ENCODE measurements at places on chromosomes 2 and 18. TPM values are rescaled to one million over a fixed set of nuclear protein-coding genes. Genes with fewer than 3 reads are reported as not detected.

TMEM169 gene
- 0.34 TPM for total RNA-seq

CD8A gene
- total RNA-seq, result not detected

SDC1 gene
- 741 TPM for total RNA-seq

CRYBA2 gene
- total RNA-seq, result not detected

TRAF3IP1 gene
- total RNA-seq, result 18.9 TPM

TLX2 gene
- not detected for total RNA-seq

All from nasal cavity respiratory epithelium epithelial cell of viscerocranial mucosa (primary cell).